Activated CD4-positive, alpha-beta memory T cell treated with anti-CD3 and anti-CD28 coated beads for 36 hours (primary cell): ENCODE measurements at places on chromosomes 3 and 15.

DNA sequence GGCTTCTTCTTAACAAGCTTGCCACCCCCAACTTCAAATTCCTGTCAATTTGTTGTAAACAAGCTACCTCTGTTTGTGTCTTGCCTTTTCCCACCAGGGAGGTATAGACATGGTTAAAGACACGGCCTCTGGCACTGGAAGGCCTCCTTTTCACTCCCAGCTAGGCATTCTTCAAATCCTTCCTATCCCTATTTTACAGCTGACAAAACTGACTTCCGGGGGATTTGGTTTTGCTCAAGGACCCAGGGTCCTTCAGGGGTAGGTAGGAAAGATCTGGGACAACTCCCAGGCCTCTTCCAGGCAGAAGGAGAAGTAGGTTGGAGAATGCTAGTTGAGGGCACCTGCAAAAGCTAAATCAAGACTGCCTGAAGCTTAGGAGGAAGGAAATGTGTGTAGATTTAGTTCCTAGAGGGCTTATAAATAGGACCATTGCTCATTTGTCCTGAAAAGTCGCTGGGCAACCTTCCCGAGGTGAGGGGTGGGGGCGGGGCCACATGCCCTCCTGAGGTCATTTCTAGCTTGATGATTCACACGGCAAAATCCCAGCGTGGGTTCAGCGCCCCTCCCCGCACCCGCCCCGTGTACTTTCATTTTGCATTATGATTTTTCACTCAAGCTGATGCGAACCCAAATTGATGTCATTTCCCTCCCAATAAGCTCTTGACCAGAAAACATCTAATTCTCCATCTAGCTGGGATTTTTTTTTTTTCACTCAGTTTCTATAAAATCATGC, 365.5 kb downstream of the SHQ1 start:
- peak; percentile 95 for DNase-seq

DNA sequence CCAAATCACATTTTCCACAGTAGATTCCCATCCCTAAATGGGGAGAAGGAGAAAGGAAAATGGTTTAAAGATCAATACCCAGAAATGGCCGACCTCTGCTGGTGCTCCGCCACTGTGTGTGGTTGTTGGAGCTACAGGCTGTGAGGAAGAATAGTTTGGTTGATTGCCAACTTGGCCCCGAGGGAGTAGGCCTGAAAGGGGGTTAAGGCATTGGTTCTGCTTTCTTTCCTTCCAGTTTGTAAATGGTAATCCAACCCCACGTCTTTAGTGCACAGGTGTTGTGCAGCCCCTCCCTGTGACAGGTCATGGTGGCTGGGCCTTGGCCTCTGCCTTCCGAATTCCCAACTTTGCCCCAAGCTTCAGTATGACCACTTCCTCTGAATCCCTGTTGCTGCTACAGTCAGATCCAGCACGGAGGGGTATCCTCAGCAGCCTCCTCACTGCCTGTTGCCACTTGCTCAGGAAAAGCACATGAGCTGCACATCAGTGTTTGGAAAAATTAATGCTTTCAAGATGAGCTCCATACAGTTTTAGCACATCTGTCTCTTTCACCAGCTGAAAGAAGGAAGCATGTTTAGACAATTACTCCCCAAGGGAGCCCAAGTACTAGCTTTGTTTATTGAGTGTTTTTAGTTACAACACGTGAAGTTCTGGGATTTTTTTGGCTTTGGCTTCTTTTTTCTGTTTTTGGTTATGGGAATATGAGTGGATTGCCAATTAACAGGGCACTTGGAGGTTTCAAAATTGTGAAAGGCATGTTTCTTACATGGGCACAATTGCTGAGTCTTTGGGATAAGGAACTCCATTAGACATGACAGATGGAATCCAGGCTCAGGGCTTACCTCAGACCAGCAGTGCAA, 92.3 kb upstream of the ROPN1 start:
- DNase-seq: no peak

- DNase-seq: no peak
Observed at GRCh38 chr15:70348226-70348543, 250.5 kb upstream of the TLE3 start.

DNA sequence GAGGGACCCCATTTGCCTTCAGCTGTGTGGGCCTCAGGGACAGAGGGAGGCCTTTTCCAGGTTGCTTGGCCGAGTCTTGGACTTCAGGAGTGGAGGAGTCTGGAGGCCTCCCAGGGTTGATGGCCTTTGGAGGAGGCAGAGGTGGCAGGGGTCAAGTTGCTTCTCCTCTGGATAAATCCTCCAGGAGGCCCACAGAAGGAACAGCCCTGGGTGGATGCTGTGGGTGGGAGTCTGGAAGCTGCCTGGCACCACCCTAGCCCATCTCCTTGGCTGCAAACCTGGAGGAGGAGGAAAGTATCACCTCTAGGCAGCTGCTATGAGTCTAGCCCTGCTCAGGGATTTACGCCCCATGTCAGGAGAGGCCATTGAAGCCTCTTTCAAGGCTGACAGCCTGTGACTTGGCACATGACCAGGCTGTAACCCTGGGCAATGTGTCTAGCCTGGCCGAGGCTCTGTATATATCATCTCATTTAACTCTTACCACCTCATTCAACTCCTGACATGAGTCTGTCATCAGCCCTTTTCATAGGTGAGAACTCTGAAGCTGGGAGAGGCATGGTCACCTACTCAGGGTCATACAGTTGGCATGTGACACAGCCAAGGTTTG, 2.9 kb upstream of the PRKCD start:
- no peak for DNase-seq

DNA sequence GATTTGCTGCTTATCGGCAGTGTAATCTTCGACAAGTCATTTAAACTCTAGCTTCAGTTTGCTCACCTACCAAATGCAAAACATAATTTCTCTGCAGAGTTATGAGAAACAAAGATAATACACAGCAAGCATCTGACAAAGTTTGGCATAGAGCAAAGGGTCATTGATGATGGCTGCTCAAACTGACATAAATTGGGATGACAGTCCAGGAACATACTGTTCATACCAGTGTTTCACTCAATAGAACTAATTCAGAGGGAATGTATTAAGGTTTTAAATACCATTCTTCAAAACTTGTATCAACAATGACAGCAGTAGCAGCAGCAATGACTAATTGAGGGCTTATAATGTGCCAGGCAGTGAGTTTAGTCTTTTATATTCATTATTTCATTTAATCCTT, 137.6 kb downstream of the SPATA16 start:
- no peak for DNase-seq

GRCh38 chr15:100537331-100537730, 8.6 kb upstream of the CERS3 start:
- DNase-seq: no peak

DNA sequence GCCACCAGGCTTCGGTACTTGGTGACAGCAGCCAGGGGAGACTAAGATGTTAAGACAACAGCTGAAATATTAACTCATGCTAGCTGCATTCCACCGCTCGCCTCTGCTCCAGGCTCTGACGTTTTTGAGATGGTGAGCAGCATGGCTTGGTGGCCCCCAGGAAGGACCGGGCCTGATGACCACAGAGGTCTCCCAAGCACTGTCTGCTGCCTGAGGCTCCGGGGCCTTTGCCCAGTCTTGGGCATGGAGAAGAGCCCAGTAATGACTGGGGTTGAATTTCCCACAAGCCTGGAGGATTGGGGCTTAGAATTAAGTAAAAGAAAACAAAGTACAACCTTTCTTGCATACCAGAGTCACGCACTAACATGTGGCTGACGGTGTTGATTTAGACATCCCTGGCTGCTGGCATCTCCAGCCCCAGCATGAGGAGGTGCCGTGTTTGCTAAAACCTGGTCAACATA, 243.6 kb upstream of the LYSMD4 start:
- DNase-seq: no peak

DNA sequence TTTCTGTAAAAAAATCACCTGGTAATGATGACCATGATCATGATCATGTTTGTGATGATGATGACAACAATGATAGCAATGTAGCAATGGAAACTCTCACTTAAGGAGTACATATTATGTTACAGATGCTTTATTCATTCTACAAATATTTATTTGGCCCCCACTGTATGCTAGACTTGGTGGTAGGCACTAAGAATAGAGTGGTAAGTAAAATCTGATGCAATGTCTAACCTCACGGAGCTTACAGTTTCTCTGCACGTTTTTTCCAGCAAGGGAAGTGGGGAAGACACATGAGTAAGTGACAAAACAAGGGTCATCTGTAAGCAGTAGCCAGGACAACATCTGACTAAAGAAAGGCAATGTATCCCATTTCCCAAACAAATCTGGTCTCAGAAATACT, 199.4 kb upstream of the MRPL3 start:
- DNase-seq: no peak

- DNase-seq: no peak
Observed at GRCh38 chr15:69735121-69735520, 282.5 kb downstream of the RPLP1 start.

DNA sequence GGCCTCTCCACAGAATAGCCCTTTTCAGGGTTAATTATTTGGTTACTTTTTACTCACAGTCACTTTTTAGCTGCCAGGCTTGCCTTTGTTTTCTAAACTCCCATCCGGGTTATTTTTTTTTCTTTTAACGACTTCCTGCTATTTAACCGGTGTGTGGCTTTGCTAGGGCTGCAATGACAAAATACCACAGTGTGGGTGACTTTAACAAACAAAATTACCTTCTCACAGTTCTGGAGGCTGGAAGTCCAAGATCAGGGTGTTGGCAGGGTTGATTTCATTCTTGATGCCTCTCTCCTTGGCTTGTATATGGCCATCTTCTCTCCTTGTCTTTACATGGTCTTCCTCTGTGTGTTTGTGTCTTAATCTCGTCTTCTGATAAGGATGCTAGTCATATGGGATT, 91.5 kb downstream of the IL1RAP start:
- no peak for DNase-seq

GRCh38 chr3:129836381-129837064, 57.0 kb downstream of the TMCC1 start:
- no peak for DNase-seq

DNA sequence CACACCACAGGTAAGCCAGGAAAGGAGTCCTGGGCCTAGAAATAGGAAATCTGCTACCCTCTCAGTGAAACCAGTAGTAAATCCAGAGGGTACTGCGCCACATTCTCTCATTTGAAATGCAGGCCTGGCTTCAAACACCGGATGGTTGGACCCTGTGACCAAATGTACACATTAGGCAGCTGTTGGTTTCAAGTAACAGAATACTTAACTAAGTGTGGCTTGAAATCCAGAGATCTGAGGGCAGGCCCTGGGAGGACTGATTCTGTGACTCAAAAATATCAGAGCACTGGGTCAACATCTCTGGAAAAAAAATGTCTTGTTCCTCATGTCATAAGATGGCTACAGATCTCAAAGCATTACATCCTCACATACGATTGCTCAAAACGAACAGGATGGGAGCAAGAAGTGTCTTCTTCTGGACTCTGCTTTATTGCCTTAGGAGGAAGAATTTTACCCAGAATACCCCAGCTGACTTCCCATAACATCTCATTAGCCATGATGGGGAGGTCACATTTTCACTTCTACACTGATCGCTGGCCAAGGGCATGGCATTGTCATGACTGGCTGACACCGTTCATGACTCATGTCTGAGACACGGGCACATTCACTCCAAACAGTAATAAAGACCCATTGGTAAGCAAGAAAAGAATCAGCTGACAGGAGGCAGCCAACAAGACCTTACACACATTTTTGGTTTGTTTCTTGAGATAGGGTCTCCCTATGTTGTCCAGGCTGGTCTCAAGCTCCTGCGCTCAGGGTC, 166.0 kb downstream of the ARRDC4 start:
- DNase-seq: no peak

DNA sequence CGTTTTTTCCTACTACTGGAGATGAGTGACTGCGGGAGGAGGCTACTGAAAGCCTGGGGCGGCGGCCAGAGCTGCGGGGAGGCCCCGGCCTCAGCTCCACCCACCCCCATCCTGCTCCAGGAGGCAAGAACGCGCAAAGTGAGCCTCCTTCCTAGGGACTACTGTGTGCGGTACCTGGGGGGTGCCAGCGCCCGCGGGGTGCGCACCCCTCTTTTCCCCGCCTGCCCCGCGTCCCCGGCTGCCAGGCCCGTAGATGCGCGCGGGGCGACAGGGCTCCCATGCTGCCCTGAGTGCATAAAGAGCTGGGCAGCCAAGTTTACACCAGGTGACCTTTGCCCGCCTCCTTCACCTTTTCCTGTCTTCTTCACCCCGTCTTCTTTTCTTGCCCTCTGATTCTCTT, 2.5 kb upstream of the USF3 start:
- DNase-seq: peak; percentile 29

GRCh38 chr3:50551681-50552435, 15.7 kb downstream of the C3orf18 start:
- peak; percentile 23 for DNase-seq

GRCh38 chr15:58544756-58545155, 113.0 kb downstream of the LIPC start:
- DNase-seq: no peak

- DNase-seq: no peak
Observed at GRCh38 chr15:48825075-48825474, 14.2 kb upstream of the CEP152 start.

DNA sequence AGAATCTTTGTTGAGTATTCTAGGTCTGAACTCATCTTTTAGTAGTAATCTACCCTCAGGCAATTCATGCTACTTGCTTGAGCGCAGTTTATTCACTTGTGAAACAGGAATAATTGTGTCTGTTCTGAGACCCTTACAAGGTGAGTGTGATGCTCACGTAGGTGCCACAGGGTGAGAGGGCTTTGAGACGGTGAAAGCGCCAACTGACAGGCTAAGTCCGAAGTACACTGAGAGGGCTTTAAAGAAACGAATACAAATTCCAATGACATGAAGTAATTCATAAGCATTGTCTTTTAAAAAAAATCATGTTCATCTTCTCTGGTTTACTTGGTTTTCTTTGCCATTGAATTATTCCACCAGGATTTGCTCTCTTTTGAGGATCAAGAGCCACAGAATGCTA, 393.7 kb upstream of the RGMA start:
- no peak for DNase-seq

GRCh38 chr3:56764904-56765547, 36.7 kb downstream of the ARHGEF3 start:
- DNase-seq: no peak

DNA sequence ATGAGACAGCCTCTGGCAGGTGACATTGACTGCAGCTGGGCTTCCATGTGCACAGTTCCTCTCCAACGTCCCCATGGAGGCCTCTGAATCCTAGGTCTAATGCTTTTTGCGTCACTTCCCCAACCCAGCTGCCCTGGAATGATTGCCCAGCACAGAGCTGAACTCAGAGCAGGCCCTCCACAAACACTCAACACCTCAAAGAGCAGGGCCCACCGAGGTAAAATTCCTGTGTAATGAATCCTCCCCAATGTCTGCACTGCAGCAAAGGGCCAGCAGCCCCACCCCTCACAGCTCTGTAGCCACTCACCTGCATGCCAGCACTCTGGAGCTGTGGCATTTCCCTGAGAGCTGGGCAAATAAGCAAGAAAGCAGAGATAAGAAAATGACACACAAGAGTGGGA, 42.6 kb upstream of the DUSP7 start:
- no peak for DNase-seq

DNA sequence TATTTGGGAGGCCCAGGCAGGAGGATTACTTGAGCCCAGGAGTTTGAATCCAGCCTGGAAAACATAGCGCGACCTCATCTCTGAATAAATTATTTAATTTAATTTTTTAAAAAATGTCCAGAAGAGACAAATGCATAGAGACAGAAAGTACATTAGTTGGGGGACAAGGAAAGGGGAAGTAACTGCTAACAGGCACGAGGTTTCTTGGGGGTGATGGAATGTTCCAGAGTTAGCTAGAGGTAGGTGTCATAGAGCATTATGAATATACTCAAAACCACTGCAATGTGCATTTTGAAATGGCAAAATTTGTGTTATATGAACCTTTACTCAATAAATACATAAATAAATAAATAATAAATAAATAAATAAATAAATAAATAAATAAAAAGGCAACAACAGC, 31.7 kb upstream of the CYP11A1 start:
- no peak for DNase-seq
